Foreskin keratinocyte (primary cell): ENCODE measurements at places on chromosomes 2 and 18. TPM values are rescaled to one million over a fixed set of nuclear protein-coding genes. Genes with fewer than 3 reads are reported as not detected.
A peak's percentile ranks its signal among the peaks of the same experiment; 100 is the strongest.

DNA sequence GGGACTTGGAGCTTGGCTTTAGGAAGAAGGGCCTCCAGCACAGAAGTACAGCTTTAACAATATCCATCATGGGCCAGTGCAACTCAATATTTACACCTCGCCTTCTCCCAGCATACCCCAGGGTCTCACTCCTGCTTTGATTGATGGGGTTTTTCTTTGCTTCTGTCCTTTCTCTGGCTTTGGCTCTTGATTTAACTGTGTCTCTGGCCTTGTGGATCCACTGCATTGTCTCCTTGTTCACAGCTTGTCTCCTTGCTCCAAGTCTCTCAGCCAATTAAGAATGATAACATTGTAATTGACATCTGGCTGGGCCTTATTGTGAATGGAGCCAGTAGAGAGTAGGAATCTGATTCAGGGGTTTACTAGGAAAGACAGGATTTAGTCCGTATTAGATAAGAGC is 1019.5 kb downstream of the TMEM182 start:
- no peak for DNase-seq

GRCh38 chr2:207394203-207394781 is 135.5 kb upstream of the CREB1 start:
- DNase-seq, result peak; percentile 80

GRCh38 chr2:95314964-95315611 is 17.9 kb downstream of the KCNIP3 start:
- no peak for DNase-seq

GRCh38 chr2:170771421-170771937 is 1.3 kb downstream of the ERICH2 start:
- no peak for DNase-seq

DNA sequence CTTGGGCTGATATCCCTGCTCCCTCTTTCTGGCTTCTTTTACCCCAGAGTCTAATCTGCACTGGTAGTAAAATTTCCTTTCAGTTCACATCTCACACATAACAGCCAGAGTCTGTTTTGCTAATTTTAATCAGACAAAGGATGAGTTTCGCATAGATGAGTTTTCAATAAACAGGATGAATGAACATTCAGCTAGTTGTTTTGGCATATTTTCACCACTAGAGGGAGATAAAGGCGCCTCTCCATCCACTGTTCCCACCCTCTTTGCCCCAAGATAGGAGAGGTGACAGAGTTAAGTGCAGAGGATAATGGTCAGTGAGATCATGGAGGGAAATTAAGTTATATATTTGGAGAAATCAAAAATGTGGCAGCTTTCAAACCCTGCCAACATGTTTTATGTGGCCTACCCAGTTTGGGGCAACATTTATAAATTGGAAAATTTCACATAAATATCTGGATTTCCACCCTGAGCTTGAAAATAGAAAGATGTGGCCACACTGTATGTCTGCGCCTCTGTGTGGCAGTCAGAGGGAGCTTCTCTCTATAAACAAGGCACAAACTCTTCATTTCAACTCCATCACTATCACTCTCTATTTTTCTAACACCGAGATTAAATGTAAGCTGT is 48.5 kb upstream of the DTNA start:
- DNase-seq, result peak; percentile 38

GRCh38 chr2:237222601-237223041 is 136.9 kb downstream of the COPS8 start:
- DNase-seq, result no peak

- peak; percentile 39 for DNase-seq
Observed at GRCh38 chr18:11808001-11808855, 43.0 kb upstream of the CHMP1B start.

- DNase-seq, result no peak
Observed at GRCh38 chr2:225764346-225764745, 364.8 kb downstream of the NYAP2 start.

DNA sequence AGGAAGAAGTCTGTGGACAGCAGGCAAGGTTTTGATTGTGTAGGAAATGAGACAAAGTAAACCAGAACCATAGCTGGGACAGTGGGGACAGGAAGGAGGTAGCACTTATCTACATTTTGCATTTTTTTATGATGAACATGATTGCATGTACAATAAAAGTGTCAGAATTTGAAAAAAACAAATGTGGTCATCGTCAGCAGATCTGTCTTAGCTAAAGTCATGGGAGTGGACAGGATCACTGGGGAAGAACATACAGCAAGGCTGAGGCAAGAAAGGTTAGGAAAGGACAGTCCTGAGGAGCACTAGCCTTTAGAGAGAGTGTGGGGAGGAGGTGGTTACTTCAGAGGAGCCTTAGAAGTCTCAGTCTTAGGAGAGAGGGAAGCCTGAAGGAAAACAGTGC is 35.1 kb upstream of the SLC14A2 start:
- no peak for DNase-seq

GRCh38 chr2:64609227-64609941 is 44.3 kb downstream of the SERTAD2 start:
- DNase-seq, result no peak

- DNase-seq, result no peak
Observed at GRCh38 chr2:214127170-214127569, 283.7 kb upstream of the VWC2L start.

DNA sequence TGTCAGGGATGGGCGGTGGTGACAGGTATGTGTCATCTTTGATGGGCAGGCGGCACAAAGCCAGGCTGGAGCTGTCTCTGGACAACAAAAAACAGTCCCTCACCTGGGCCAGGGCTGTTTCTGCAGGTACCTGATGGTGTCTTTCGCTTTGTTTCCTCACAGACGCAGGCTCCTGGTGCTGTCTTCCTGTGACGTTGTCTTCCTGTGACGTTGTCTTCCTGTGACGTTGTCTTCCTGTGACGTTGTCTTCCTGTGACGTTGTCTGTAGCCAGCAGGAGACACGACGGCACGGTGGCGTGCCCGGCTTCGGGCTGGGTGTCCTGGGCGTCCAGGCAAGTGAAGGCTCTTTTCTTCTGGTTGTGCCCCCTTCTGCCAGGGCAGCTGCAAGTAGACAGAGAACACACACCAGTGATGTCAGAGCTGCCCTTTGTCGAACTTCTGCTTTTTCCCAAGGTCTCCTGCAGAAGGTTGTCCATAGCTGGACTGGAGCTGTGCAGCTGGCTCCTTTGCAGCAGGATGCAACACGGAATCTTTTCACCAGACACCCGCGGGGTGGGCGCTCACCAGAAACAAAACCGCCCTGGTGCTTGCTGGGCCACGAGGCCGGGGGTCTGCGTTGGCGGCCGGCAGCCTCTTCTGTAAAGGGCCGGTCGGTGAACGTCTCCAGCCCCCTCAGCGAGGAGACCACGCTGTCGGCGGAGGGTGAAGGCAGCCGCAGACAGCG is 21.1 kb downstream of the GPR35 start:
- DNase-seq, result no peak

DNA sequence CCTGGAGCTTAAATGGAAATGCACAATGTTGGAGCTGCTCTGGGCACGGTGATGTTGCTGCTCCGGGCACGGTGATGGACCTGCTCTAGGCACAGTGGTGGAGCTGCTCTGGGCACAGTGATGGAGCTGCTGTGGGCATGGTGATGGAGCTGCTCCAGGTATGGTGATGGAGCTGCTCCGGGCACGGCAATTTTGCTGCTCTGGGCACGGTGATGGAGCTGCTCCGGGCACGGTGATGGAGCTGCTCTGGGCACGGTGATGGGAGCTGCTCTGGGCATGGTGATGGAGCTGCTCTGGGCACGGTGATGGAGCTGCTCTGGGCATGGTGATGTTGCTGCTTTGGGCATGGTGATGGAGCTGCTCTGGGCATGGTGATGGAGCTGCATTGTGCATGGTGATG is 79.7 kb downstream of the LDLRAD4 start:
- DNase-seq, result no peak

GRCh38 chr2:25316101-25316500 is 25.6 kb downstream of the DNMT3A start:
- no peak for DNase-seq

DNA sequence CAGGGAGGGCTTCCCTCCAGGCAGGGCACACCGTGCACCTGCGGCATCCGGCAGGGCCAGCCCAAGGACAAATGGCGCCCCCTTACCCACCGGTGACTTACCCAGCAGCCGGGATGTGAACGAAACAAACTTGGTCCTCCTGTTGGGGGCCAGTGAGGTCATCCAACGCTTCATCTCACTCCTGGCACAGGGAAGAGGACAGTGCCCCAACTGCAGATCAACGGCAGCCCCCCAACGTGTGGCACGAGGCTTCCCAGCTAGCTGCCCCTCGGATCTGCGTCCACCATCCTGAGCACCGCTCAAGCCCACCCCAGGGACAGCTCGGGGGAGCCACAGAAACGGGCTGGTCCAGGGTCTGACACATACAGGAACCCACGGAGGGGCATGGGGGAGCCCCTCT is 12.0 kb downstream of the SNORC start:
- no peak for DNase-seq

- no peak for DNase-seq
Observed at GRCh38 chr2:44055664-44056063, 59.9 kb upstream of the LRPPRC start.

DNA sequence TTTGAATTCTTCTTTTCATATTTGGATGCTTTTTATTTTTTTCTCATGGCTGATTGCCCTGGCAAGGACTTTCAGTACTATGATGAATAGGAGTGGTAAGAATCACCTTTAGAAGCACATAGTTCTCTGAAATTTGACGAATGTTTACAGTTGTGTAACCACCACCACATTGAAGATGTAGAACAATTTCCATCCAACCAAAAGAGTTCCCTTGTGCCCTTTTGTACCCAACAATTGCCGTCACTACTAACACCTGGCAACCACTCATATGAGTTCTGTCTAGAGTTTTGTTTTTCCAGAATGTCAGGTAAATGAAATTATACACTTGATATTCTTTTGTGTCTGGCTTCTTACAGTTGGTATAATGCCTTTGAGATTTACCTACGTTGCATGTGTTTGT is 28.7 kb upstream of the SLC16A14 start:
- no peak for DNase-seq

DNA sequence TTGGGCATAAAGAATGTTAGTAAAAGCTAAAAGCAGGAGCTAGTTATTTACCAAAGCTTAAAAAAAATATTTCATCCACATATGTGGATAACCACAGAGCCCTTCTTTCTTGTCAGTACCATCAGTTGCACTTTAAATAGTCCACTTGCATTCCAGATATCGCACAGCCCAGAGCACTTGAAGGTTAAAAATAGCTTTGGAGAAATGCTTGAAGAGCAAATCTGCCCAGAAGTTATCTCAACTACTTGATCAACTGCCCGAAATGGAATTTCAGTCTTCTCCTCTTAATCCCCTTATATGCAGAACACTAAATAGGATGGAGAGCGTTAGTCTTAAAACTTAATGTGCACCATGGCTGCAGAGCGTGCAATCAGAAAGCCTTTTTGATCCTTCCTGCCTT is 148.3 kb downstream of the PLEKHA3 start:
- no peak for DNase-seq

- DNase-seq, result no peak
Observed at GRCh38 chr2:12605936-12606335, 110.8 kb upstream of the TRIB2 start.

DNA sequence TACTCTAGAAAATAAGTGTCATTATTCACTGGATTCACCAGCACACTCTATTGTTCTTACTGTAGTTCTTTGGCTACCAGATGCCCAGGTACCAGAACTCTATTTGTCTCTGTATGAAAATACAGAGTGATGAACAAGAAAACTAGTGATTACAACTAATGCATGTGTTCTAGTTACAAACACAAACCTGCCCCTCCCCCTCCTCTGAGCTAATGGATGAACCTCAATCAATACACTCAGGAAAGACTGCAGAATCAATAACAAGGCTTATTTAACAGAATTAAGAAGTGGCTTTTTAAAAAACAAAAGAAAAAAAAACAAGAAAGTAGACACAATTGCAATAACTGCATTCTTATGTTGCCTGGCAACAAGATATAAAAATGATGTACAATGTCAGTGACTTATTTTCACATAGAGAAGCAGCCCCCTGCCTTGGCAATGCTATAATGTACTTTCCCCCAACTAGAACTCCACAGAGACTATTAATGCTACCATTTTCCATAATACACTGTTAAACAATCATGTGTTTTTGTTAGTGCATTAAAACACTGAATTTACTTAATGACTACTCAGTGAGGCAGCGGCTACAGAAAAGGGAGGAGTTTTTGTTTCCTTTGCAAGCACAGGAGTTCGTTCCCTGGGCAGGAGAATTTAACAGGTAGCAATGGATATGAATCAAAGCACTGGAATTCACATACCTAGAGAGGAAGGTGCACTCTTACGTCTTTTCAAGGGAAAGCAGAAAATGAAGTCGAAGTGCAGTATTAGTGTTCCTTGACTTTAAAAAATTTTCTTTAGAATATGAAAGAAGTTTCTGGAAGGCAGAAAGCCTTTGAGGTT is 318.8 kb upstream of the REV1 start:
- peak; percentile 27 for DNase-seq

DNA sequence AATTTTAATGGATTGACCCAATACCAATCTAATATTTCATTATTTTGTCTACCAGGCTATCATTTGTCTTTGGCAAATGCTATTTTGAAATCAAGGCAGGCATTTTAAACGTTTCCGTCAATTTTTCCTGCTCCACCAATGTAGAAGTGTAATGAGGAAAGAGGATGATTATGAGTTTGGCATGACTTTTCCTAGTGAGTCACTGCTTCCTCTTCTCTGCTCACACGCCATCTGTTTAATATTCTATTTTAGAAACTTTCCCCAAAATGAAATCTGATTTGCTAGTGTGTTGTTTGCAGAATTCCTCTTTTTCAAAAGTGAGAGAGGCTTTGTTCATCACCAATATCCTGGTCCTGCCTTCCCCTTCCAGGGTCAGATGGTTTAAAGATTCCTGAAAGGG is 42.5 kb upstream of the PID1 start:
- DNase-seq, result no peak

- DNase-seq, result no peak
Observed at GRCh38 chr2:236884569-236885175, 201.0 kb upstream of the COPS8 start.

GRCh38 chr2:878245-878930 is 72.3 kb upstream of the SNTG2 start:
- no peak for DNase-seq

Gene SH3RF3
- total RNA-seq, result 0.07 and 0.14 TPM in 2 replicates

Gene SLC5A7
- not detected in 2 replicates for total RNA-seq

Gene COL3A1
- total RNA-seq, result 0.04 and 0.24 TPM in 2 replicates

Gene UGT1A6
- 14.0 and 15.8 TPM in 2 replicates for total RNA-seq

Gene YWHAQ
- total RNA-seq, result 376 and 422 TPM in 2 replicates

Gene ITPRIPL1
- total RNA-seq, result 7.2 and 7.7 TPM in 2 replicates

Gene ACVR1
- 24.4 and 28.3 TPM in 2 replicates for total RNA-seq

Gene IL36G
- total RNA-seq, result 0.32 and 0.85 TPM in 2 replicates

Gene RPE
- 55.9 and 62.3 TPM in 2 replicates for total RNA-seq

Gene MAL
- total RNA-seq, result not detected in 2 replicates

Gene IL36RN
- total RNA-seq, result 0.67 and 0.88 TPM in 2 replicates

Gene HRH4
- 0.04 TPM in 1 of 2 replicates, not detected in the other for total RNA-seq

Gene STARD6
- 0.14 TPM in 1 of 2 replicates, not detected in the other for total RNA-seq

Gene SPP2
- not detected in 2 replicates for total RNA-seq
